ENCODE measurements at places on chromosomes 5 and 9. TPM values are rescaled to one million over a fixed set of nuclear protein-coding genes. Genes with fewer than 3 reads are reported as not detected.

TPM2 gene
- 1,434 TPM for polyA plus RNA-seq

IL7R gene
- not detected for polyA plus RNA-seq

NEUROG1 gene
- not detected for polyA plus RNA-seq

PRLR gene
- polyA plus RNA-seq: 0.57 TPM

EGR1 gene
- polyA plus RNA-seq: 150 TPM

PCDHGB4 gene
- polyA plus RNA-seq: 3.2 TPM

CAMSAP1 gene
- 20.4 TPM for polyA plus RNA-seq

MAML1 gene
- 26.9 TPM for polyA plus RNA-seq

AJM1 gene
- polyA plus RNA-seq: 1.6 TPM

LMX1B gene
- polyA plus RNA-seq: 0.48 TPM

IL13 gene
- 0.18 TPM for polyA plus RNA-seq

INVS gene
- 14.3 TPM for polyA plus RNA-seq

BTNL3 gene
- polyA plus RNA-seq: 0.19 TPM

NUTM2F gene
- not detected for polyA plus RNA-seq

TXNDC8 gene
- not detected for polyA plus RNA-seq

ISCA1 gene
- 34.2 TPM for polyA plus RNA-seq

GAS1 gene
- polyA plus RNA-seq: 91.0 TPM

FOXE1 gene
- polyA plus RNA-seq: not detected

MARVELD2 gene
- 0.36 TPM for polyA plus RNA-seq
